Omental fat pad (tissue), 4 donors: ENCODE measurements at places on chromosomes 2 and 18.

- no peak for DNase-seq
These were observed 229.0 kb upstream of the HS6ST1 start for GRCh38 chr2:128547667-128548066.

- DNase-seq, result no peak
These were observed 440.6 kb upstream of the SLC14A2 start for GRCh38 chr18:45174629-45175136.

DNA sequence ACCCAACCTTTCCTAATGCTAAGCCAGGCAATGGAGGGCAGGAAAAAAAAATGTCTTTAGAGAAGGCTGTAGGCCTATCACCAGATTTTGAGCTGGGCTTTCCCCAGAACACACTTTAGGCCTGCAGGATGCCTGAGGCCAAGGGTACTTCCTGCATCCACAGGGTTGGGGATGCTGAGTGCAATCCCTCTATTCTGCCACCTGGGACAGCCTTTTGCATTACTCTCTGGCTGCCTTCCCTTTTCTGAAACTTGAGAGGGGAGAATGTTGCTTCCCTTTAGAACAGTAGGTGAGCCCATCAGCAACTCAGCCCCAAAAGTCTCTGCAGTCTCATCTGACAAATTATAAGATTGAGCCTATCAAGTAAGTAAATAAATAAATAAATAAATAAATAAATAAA lies 195.2 kb downstream of the SLC8A1 start:
- DNase-seq, result no peak

- DNase-seq, result no peak
These were observed 260.0 kb upstream of the FN1 start for GRCh38 chr2:215695861-215696260.
